ENCODE measurements at places on chromosomes 3 and 15.

DNA sequence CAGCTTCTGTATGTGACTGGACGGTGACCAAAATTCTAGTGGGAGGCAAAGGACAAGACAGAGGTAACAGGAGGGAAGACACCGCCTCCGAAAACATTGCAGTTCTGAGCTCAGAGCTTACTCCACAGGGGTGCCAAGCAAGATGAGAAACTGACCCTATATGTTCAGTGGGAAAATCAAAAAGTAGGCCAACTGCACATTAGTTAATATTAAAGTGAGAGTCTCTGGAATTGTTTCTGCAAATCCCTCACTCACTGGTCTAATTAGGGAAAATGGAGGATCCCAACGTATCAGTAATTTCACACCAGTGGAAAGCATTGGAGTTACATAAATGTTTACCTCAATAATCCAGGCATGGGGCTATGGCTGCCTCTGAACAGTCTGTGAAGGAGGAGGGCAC, 313.3 kb upstream of the KCNH8 start:
- no peak for DNase-seq

GRCh38 chr3:43215663-43216275, 70.6 kb upstream of the SNRK start:
- DNase-seq: no peak

- DNase-seq: no peak
These were observed 399.9 kb downstream of the LRTM1 start for GRCh38 chr3:54527953-54528352.

- no peak for DNase-seq
These were observed 19.8 kb downstream of the MORC1 start for GRCh38 chr3:109098079-109098644.

GRCh38 chr3:119492128-119492527, 6.2 kb upstream of the TIMMDC1 start:
- no peak for DNase-seq

DNA sequence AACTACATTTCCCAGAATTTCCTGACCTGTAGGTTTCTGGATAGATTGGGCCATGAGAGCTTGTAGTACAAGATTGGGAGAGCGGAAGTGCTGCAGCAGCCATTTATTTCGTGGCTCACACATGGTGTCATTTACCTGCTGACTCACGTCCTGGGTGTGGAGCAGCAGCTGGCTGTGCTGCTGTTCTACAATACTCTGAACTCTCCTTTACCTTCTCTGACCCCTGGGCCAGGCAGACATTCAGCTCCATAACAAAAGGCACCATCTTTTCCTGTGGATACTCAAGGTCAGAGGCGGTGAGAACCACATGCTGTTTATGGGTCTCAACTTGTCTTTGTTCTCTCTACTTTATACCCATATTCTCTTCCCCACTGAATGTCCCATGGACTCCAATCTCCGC, 490.2 kb downstream of the IGSF11 start:
- DNase-seq: no peak

- no peak for DNase-seq
These were observed 1.6 kb downstream of the GABPB1 start for GRCh38 chr15:50353251-50353974.

DNA sequence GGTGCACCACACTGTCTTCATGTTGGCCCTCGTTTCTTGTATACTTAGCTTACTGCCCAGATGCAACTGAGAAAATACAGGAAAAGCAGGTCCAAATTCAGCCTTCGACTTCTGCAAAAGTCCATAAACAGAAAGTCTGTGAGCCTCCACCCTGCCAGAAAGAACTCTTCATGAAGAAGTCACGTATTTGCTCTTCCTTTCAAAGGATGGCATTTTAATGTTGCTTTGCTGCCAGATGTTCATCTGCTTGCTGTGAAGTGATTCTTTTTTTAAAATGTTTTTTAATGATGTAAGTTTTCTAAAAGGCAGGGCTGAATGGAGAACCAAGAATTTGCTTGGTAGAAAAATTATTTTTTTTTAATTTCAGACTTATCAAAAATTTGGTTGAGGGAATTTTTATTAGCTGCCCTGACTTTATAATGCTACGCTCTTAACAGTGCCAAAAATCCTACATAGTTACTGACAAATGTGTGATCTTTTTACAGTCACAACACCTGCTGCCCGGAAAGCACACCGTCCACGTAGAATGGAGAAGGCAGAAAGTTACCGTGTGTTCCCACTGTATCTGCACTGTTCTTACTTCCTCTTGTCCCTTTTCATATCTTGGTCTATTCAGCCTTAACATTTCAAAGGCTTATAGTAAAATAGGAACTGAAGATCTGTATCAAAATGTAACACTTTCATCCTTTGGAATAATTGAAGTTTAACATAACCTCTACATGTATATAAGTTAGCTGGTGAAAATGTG, 136.3 kb downstream of the LRRC28 start:
- DNase-seq: no peak

DNA sequence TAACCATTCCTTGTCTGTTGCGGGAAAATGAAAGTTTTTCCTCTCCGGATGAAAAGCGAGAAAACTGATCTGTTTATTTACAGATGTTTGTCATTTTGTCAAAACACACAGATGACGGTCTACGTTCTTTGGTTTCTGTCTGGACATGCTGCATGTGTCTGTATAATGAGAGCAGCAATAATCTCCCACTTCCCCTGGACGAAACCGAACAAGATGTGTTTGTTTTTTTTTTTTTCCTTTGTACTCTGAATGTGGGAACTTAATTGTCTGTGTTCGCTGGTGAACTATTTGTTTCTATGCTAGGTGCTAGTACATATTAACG, 33.6 kb downstream of the PTPRG start:
- no peak for DNase-seq

DNA sequence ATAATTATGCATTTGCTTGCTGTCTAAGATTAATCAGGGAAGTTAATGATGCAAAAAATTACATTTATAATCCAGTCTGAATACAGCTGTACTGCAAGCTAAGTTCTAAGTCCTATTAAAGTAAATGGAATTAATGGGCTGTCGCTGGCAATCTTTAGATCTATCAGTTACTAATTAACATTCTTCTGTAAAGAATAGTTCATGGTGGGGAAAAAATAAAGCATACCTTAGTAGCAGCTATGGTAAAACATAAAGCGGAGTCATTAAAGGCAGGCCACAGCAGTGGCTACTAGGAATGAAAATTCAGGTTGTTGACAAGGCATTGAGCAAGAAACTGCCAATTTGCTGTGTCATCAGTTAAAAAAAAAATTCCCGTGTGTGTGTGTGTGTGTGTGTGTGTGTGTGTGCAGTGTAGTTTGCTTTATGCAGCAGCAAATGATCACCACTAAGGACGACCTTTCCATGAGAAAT, 129.8 kb downstream of the ZNF385D start:
- no peak for DNase-seq

GRCh38 chr15:61668444-61668843, 391.8 kb downstream of the VPS13C start:
- DNase-seq: no peak

DNA sequence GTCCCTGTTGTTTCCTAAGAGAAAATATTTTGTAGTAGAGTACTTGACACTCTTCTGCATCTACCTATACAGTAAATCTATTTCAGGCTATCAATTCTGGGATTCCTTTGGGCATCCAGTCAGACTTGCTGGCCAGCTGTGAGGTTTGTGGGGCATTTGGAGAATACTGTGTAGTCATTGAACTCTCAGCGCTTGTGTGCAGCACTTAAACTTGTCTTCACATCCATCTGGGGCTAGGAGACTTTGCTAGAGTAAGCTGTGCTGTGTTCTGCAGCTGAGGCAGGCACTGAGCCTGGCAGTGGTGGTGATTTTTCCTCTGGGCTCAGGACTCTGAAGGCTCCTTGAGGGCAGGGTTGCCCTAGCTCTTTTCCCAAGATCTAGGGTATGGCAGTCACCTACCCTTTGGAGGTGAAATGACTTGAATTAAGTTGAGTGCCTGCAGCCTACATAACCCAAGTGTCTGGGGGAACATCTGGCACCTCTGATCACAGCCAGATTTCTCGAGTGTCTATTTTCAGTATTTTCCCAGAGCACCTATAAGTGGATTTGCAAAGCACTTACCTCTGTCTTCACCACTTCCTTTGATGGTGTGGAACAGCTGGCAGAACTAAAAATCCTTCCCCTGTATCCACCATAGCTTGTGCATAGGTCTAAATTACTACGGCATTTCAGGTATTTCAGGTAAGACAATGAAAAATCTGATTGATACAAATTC, 19.3 kb downstream of the CLSTN2 start:
- DNase-seq: no peak
